Breast epithelium (tissue), 4 donors: ENCODE measurements at places on chromosomes 3 and 15.

GRCh38 chr3:59115364-59116232 lies 65.8 kb upstream of the CFAP20DC start:
- DNase-seq = no peak

DNA sequence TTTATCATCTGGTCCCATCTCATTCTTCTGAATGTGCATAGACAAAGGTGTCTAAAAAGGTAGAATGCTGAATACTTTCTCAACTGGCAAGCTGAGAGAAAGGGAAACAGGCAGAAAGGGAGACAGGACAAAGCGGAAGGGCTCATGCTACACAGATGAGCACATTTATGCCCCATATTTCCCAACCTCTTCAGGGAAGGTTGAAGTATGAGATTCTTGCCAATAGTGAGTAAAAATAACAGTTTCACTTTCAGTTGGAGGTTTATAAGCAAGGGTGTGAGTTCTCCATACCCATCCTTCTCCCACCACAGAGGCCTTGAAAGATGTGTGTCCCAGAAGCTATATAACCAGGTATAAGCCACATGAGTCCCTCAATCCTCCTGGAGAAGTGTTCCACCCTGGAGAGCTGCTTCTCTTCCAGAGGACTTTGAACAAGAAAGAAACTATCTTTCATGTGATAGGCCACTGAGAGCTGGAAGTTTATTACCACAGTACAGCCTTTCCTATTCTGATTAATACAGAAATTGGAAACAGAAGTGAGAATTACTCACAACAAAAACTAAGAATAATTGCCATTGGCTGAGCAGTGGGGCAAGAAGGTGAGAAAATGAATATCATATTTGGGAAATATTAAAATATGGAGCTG lies 709.4 kb upstream of the NR2F2 start:
- DNase-seq = no peak

GRCh38 chr15:88621789-88622604 lies 857 bp downstream of the AEN start:
- DNase-seq = no peak

GRCh38 chr3:170012683-170013400 lies 25.0 kb upstream of the GPR160 start:
- no peak for DNase-seq

GRCh38 chr3:131883711-131884407 lies 151.0 kb downstream of the CPNE4 start:
- no peak for DNase-seq
